Stimulated activated CD8-positive, alpha-beta memory T cell treated with anti-CD3 and anti-CD28 coated beads, Interleukin-15, amount 100 ng/mL, for 1 hour (primary cell): ENCODE measurements at places on chromosomes 7 and 10.

DNA sequence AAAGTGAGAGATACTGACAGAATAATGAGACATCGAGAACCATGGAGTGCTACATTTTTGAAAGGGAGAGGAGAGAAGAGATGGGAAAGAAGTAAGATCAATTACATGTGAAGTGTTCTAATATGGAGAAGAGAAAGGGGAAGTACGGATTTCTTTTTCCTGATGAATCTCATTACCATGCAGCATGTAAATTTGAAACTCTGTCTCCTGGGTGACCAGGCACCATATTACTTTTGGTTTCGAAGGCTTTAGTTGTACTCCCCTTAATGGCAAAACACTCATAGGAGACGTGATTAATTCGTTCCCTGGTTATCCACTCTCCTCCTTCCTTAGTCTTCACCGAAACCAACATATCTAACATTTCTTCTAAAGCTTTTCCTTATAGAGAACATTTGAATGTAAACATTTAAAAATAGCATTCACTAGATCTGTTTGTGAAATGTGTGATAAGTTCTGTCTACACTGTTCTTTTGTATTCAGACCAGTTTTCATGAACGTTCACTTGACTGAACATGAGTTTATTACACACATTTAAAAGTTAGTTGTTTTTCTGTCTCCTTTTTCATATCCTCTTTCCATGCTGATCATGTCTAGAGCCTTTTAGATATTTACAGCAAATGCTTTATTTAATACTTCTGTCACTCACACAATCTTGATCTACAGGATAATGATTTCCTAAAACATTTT is 80.2 kb upstream of the MSRB2 start:
- no peak for DNase-seq

- no peak for DNase-seq
These were observed 15.0 kb downstream of the SNX8 start for GRCh38 chr7:2299131-2299829.

DNA sequence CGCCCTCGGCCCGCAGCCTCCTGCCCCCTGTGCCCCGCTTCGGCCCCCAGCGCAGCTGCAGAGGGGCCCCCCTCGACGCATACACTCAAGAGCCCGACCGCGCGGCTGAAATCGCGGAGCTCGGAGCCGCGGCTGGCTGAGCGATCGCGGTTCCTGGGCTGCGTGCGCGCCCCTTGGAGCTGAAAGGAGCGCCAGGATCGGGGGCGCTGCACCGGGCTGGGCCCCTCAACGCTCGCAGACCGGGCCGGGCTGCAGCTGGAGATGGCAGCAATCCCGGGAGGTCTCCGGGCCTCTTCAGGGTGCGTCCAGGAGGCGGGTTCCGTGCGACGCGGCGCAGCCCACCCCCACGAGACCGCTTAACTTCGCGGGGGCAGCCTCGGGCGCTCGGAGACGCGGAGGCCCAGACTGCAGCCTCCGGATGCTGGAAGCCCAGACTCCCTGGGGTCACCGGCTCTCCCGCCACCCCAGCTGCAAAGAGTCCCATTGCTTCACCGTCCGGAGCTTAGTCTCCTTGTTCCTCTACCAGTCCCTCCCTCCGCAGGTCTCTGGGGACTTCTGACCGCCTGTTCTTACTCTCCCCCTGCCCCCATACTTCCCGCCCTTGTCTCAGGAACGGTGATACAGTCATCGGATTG is 73.0 kb upstream of the LRRC4 start:
- no peak for DNase-seq

GRCh38 chr10:131243076-131243475 is 68.4 kb downstream of the TCERG1L start:
- no peak for DNase-seq

- no peak for DNase-seq
These were observed 45.5 kb downstream of the CTBP2 start for GRCh38 chr10:125114761-125115391.

DNA sequence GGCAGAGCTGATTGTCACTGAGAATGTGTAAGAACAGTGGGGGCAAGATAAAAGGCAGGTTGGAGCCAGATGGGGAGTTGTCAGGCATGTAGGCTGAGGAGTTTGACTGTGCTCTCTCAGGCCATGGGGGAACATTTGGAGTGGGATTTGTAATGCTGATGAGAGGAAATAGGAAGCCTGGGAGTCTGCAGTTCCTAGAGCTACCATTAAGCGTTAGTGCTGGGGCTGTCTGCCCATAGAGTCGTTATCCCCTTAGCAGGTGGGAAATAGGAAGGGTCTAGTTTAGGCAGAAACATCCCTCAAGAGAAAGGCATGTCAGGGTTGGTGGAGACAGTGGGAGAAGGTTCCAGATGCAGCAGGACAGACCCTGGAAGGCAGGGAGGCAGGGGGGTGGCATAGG is 75.5 kb downstream of the RPS24 start:
- DNase-seq = no peak

GRCh38 chr10:125557801-125558505 is 125.0 kb downstream of the TEX36 start:
- no peak for DNase-seq

DNA sequence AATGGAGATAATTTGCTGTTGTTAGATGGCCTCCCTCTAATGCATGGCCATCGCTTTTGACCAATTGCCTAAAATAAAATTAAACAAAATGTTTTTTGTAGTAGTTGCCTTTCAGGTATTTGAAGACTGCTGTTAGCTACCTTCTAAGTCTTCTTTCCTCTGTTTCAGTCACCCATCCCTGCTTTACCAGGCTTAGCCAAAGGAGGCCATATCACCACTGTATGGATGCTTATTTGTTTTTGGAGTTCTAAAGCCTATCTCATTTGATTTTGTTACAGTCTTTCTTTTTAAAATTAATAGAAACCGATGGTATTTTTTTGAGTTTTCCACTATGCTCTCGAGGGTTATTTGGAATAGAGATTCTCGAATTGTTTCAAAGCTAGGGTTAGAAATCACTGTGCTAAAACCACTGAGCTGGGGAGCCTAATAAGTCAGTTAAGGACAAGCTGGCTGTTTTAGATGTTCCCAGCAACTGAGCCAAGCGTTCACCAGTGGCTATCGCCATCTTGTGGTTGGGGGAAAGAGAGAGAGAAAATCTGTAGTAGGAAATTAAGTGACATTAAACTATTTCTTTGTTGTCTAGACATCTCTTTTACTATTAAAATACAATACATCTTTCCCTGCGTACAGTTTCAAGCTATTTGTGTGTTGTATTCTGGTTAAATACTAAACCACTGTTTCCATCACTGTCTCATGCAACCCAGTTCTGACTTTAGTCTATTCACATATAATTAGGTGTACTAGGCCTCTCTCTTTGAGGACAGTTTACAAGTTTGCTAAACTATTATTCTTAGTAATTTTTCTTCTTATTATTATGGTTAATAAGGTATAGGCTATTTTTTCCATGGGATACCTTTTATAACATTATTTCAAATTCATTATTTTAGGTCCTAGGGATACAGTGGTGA is 52.2 kb downstream of the GPR158 start:
- no peak for DNase-seq

- DNase-seq = no peak
These were observed 401.0 kb upstream of the NRP1 start for GRCh38 chr10:33735464-33735923.

- no peak for DNase-seq
These were observed 125.1 kb downstream of the GLRX3 start for GRCh38 chr10:130261306-130261705.

GRCh38 chr10:53638006-53638405 is 865.4 kb upstream of the MBL2 start:
- DNase-seq = no peak

DNA sequence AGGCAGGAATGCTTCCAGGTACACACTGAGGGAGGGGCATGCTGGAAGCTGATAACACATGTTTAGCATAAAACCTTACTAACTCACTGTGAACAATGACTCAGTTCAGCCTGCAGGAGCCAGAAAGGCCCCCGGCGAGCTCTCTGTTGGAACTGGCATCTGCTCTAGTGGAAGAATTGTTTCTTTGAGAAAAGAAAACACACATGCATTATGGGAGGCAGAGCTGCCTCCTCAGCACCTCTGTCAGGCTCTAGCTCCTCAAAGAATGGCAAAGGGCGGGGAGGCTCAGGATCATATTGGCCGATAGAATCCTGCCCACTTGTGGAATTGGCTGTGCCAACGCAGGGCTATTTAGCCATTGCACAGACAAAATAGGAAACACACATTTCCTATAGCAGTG is 338.3 kb downstream of the CXCL12 start:
- no peak for DNase-seq

GRCh38 chr7:30450983-30451497 is 27.5 kb downstream of the NOD1 start:
- no peak for DNase-seq
